ENCODE measurements at places on chromosomes 2 and 18. TPM values are rescaled to one million over a fixed set of nuclear protein-coding genes. Genes with fewer than 3 reads are reported as not detected.

DNA sequence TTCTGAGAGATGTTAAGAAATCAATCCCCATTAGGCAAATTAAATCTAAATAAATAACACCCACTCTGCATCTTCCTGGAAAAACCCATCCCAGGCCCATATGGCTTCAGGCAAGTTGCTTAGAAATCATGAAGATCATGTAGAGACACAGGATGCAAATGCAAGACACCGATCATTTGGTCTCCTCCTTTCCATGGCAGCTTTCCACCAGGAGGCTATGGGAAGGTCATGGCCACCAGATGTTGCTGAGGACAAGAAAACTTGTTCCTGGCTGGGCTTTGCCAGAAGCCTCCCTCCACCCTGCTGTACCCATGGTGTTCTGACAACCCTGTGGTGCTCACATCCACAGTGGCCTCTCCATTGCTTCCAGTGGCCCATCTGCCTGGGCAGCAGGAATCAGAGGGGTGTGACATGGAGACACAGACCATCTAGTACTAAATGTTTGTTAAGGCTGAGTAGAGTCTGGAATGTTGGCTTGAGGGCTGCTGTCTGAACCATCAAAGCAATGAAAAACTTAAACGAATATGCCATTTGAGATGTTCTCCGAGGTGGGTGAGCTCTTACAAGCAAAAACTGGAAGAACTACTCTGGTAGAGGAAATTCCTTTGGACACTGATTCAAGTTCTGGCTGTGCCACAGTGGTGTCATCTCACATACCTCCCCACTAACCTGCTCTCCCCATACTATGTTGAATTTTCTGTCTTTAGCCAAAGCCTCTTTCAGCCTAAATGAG, 293.2 kb downstream of the TNS1 start:
- no peaks in the 10 kb centered on the region for H3K27me3 ChIP-seq
- no peaks in the 10 kb centered on the region for H3K36me3 ChIP-seq
- no peak for DNase-seq
- H3K4me3 ChIP-seq: no peak overlapping the region
- no peak overlapping the region for H3K27ac ChIP-seq

MC4R gene
- not detected for total RNA-seq

GRCh38 chr2:37784071-37784758, 112.8 kb upstream of the CDC42EP3 start:
- peaks cover 6% of the 10 kb centered on the region for H3K4me1 ChIP-seq
- no peaks in the 10 kb centered on the region for H3K27me3 ChIP-seq
- no peak for DNase-seq

EGR4 gene
- 0.16 TPM for total RNA-seq

DNA sequence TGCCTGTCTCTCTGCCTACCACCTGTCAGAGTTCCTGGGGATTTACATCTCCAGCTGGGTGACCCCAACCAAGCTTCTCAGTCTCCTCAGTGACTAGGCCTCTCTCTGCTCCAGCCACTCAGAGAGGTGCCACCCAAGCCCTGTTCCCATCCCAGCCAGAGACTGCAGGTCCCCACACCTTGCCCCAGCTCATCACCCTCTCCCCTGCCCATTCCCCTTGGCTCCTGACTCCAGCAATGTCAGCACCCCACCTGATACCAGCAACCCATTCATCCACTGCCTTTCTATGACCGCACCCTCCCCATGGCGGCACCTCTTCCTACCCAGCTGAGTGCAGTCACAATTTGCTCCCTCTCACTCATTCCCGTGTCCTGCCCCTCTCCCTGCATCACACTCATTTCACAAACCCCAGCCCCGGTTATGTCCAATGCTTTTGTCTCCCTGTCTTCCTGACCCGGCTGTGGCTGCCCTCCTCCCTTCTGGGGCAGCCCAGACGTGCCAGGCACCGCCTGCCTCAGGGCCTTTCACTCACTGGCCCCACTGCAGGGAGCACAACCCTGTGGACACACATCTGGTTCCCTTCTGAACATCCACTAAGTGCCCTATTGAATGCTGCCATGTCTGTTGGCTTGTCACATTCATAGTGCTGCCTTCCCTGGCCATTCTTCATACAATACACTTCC, 494.8 kb upstream of the HS6ST1 start:
- DNase-seq: peak; percentile 44
- H3K4me3 ChIP-seq: no peak overlapping the region
- no peaks in the 10 kb centered on the region for H3K36me3 ChIP-seq
- H3K27me3 ChIP-seq: no peaks in the 10 kb centered on the region
- H3K27ac ChIP-seq: no peak overlapping the region

DNA sequence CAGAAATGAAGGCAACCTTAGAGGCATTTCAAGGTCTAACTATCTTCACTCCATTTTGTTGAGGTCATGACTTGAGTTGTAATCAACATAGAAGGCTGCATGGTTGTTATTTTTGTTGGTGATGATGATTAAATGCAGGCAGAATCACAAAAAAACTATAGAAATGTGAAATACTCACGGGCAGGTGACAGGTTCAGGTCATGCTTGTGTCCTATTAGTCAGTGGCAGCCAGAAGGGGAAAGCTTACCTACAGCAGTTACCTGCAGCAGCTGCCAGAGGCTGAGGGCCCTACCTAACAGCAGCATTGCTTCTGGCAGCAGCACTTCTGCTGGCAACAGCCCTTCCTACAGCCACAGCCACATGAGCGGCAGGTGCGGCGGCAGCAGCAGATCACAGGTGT, 394 bp downstream of the SCYGR3 start:
- DNase-seq: no peak
- H3K4me1 ChIP-seq: no peaks in the 10 kb centered on the region
- H3K27me3 ChIP-seq: no peaks in the 10 kb centered on the region
- no peak overlapping the region for H3K27ac ChIP-seq

- no peak overlapping the region for H3K27ac ChIP-seq
- H3K4me3 ChIP-seq: no peak overlapping the region
- H3K36me3 ChIP-seq: no peaks in the 10 kb centered on the region
- no peaks in the 10 kb centered on the region for H3K27me3 ChIP-seq
- no peak for DNase-seq
- H3K4me1 ChIP-seq: no peaks in the 10 kb centered on the region
Observed at GRCh38 chr18:11387880-11388279, 221.5 kb upstream of the SLC35G4 start.

ICOS gene
- total RNA-seq: not detected

DNA sequence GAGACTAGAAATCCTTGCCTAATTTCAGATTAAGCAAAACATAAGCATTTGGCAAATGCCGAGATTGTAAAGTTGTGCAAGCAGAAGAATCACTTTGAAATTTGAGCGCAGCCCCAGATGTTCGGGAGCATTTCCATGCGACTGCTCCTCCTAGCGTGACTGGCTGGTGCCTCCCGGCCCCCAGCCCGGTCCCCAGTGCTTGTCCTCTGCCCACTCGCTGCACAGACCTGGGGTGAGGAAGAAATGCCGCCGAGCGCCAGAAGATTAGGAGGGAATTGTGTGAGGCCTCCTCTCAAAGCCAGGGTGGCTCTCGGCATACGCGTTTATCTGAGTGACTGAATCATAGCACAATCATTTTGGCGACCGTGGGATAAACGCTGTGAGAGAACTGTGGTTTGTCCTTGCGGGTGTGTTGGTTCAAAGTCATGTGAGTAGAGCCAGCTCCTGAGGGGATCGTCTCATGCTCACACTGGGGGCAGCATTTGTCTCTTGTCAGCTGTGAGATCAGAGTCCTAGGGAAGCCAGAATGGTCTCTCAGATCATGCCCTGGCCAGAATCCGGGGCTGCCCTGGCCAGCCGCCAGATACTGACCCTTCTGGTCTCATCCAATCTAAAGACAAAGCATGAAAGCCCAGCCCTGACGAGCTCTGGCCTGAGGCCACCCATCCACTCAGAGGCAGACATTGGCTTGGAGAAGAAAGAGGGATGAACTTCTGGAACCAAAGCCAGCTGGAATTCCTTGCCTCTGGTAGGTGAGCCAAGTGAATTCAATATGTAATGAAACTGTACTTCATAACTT, 189.3 kb downstream of the SH3RF3 start:
- no peaks in the 10 kb centered on the region for H3K27me3 ChIP-seq
- DNase-seq: peak; percentile 92
- no peaks in the 10 kb centered on the region for H3K36me3 ChIP-seq
- H3K27ac ChIP-seq: peak overlapping the region; percentile 80

GMCL1 gene
- 7.2 TPM for total RNA-seq

DNA sequence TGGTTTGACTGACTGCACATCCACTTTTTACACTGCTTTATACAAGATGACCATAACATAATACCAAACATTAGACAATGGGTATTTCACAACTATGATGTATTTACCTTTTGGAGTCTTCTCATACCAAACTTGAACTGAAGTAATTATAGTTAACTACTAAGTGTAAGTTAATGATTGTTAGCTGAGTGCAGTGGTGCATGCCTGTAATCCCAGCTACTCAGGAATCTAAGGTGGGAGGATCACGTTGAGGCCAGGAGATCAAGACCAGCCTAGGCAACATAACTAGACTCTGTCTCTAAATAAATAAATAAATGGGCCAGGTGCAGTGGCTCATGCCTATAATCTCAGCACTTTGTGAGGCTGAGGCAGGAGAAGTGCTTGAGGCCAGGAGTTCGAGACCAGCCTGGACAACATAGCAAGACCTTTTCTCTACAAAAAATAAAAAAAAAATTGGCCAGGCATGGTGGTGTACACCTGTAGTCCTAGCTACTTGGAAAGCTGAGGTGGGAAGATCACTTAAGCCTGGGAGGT, 44.9 kb upstream of the ORC2 start:
- H3K27ac ChIP-seq: no peak overlapping the region
- DNase-seq: no peak
- no peak overlapping the region for H3K4me3 ChIP-seq
- no peaks in the 10 kb centered on the region for H3K27me3 ChIP-seq

- no peaks in the 10 kb centered on the region for H3K36me3 ChIP-seq
- no peak overlapping the region for H3K27ac ChIP-seq
- H3K27me3 ChIP-seq: no peaks in the 10 kb centered on the region
- H3K4me3 ChIP-seq: no peak overlapping the region
- DNase-seq: no peak
- no peaks in the 10 kb centered on the region for H3K4me1 ChIP-seq
Observed at GRCh38 chr18:54734059-54734458, 94.2 kb upstream of the RAB27B start.

CAVIN2 gene
- 263 TPM for total RNA-seq

DNA sequence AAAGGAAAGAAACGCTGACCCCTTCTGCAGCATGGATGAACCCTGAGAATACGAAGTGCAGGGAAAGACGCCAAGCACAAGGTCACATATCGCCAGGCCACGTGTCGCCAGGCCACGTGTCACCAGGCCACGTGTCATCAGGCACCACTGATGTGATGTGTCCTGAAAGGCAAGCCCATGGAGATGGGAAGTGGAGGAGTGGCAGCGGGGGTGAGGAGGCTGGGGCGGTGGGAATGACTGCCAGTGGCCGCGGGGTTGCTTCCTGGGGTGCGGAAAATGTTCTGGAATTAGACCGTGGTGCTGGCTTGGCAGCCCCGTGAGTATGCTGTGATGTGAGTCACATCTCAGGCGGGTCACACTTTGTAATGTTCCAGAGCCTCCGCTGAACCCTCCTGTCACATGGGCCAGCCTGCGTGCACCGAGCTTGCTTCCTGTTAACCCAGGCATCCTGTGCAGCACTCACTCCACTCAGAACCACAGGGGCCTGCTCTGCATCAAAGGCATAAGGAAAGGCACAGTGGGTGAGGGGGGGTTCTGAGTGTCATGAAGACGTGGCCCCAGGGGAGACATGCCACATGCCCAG, 39.0 kb downstream of the SLC66A2 start:
- DNase-seq: no peak
- no peak overlapping the region for H3K27ac ChIP-seq
- H3K4me3 ChIP-seq: no peak overlapping the region

- no peak for DNase-seq
- no peak overlapping the region for H3K4me3 ChIP-seq
- no peak overlapping the region for H3K27ac ChIP-seq
- H3K27me3 ChIP-seq: no peaks in the 10 kb centered on the region
- no peaks in the 10 kb centered on the region for H3K36me3 ChIP-seq
Observed at GRCh38 chr2:3563521-3563976, 5.4 kb upstream of the RNASEH1 start.

- no peaks in the 10 kb centered on the region for H3K4me1 ChIP-seq
- no peaks in the 10 kb centered on the region for H3K36me3 ChIP-seq
- H3K4me3 ChIP-seq: no peak overlapping the region
- no peaks in the 10 kb centered on the region for H3K27me3 ChIP-seq
- DNase-seq: no peak
Observed at GRCh38 chr2:119066272-119066804, 92.2 kb downstream of the C1QL2 start.

GRCh38 chr2:145609951-145610350, 1090.0 kb upstream of the ZEB2 start:
- no peak overlapping the region for H3K27ac ChIP-seq
- H3K36me3 ChIP-seq: no peaks in the 10 kb centered on the region
- H3K4me1 ChIP-seq: no peaks in the 10 kb centered on the region
- no peak for DNase-seq
- no peaks in the 10 kb centered on the region for H3K27me3 ChIP-seq
- no peak overlapping the region for H3K4me3 ChIP-seq

GRCh38 chr2:237919593-237919992, 47.2 kb upstream of the UBE2F start:
- H3K27me3 ChIP-seq: no peaks in the 10 kb centered on the region
- peak overlapping the region; percentile 16 for H3K27ac ChIP-seq
- H3K4me3 ChIP-seq: no peak overlapping the region
- DNase-seq: no peak

GRCh38 chr2:105450471-105450870, 51.6 kb upstream of the FHL2 start:
- no peak overlapping the region for H3K27ac ChIP-seq
- DNase-seq: peak; percentile 46
- H3K4me3 ChIP-seq: no peak overlapping the region
- H3K4me1 ChIP-seq: no peaks in the 10 kb centered on the region
- H3K36me3 ChIP-seq: no peaks in the 10 kb centered on the region

DNA sequence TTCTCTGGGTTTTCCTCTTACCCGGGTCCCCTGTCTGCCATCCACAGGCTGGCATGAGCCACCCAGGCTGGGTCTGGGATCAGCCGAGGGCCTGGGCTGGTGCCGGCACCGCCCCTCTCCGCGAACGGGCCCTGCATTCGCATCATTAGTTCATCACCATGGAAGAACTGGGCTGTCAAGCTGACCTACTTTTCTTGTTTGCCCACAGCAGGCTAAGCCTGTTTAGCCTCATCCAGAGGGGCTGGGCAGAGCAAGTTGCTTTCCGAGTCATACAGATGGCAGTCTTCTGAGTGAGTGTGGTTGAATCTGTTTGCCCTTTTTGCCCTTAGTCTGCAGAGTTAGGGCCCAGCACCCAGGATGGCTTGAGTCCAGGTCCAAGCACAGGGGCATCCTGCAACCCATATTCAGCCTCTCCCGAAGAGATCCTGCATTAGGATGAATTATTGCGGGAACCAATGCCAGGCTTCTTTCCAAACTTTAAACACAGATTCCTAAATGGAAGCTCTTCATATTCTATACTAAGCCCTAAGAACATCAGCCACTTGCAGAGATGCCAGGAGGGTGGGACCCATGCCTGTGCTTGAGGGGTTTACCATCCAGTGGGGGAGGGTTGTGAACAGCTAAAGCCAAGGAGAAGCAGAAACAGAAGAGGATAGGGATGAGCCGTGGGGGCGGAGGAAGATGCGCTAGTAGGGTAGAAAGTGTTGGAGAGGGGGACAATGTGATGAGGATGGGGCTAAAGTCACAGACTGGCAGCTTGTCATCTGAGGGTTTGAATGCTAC, 68.0 kb downstream of the NPAS2 start:
- DNase-seq: no peak
- no peaks in the 10 kb centered on the region for H3K27me3 ChIP-seq
- H3K36me3 ChIP-seq: no peaks in the 10 kb centered on the region
- H3K4me3 ChIP-seq: no peak overlapping the region

GRCh38 chr2:52391621-52392020, 1359.7 kb upstream of the NRXN1 start:
- no peaks in the 10 kb centered on the region for H3K36me3 ChIP-seq
- DNase-seq: no peak
- H3K4me1 ChIP-seq: no peaks in the 10 kb centered on the region
- no peak overlapping the region for H3K27ac ChIP-seq
